ENCODE measurements at places on chromosomes 12 and 14.

DNA sequence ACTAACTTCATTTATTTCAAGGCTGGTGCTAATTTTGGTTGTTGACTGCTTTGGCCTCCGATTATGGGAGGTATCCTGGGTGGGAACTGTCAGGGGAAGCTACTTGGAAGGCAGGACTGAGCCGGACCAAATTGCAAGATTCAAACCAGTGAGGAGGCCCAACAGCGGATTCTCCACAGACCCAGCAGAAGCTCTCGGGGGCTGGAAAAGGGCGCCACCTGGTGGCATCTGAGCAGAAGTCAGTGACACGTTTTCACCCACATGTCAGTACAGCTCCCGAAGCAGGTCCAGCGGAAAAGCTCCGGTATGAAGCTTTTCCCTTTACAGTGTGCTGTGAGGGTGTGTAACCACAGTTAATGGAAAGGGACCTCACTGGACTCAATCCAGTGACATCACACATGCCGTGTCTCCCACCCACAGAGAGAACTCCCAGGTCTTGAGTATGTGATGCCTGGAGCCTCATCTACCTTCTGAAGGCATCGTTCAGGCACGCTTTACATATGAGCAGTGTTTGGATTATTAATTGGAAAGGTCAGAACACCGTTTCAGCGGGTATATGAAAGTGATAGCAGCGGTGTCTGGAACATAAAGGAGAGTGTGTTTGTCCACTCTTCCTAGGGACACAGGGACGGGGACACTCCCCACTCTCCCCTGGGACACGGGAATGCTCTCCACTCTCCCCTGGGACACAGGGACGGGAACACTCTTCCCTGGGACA, 3.6 kb upstream of the P2RX2 start:
- peak; percentile 65 for DNase-seq

- DNase-seq = no peak
Observed at GRCh38 chr12:118187751-118188435, 52.0 kb downstream of the PEBP1 start.

DNA sequence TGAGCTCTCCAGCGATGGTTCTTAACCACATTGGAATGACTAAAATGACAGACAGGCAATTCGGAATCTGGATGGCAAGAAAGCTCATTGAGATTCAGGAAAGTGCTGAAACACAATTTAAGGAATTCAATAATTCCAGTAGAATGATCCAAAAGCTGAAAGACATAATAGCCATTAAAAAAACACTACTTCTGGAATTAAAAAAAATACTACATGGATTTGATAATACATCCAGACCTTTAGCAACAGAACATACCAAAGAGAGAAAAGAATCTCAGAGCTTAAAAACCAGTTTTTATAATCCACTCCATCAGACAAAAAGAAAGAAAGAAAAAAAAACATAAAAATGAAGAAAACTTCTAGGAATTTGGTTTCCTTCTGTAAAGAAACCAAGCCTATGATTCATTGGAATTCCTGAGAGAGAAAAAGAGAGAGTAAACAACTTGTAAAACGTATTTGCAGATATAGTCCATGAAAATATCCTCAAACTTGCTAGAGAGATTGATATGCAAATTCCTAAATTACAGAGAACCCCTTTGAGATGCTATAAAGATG, 52.8 kb downstream of the SLCO1B1 start:
- no peak for DNase-seq

GRCh38 chr12:3354586-3354985, 136.4 kb upstream of the PRMT8 start:
- DNase-seq = no peak

DNA sequence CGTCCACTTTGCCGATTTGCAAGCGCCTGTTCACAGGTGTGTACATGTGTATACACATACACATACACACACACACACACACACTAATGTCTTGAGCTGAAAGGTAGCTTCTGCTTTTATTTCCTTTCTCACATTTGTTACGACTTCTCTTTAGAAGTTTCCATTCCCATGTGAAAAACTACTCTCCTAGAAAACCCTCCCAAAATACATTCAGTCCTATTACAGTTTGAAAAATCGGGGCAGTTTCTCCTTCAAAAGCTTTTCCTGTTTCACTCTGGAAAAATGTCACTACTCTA, 3.9 kb downstream of the BLTP3B start:
- no peak for DNase-seq

DNA sequence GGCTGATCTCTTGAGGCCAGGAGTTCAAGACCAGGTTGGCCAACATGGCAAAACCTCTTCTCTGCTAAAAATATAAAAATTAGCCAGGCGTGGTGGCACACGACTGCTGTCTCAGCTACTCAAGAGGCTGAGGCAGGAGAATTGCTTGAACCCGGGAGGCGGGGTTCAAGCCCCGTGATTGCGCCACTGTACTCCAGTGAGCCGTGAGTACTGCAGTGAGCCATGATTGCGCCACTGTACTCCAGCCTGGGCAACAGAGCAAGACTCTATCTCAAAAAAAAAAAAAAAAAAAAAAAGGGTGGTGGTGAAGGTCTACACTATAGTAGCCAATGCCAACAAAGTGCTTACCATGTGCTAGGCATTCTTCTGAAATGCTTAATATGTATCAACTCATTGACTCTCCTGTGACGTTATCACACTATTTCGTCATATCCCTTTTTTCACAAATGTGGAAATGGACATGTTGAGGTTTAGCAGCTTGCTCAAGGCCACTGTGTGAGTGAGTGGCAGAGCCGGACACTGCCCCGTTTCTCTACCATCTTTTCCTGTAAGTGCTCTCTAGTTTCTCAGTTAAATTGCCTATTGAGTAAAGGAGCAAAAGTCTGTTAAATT, 59.6 kb downstream of the GNS start:
- DNase-seq = no peak

DNA sequence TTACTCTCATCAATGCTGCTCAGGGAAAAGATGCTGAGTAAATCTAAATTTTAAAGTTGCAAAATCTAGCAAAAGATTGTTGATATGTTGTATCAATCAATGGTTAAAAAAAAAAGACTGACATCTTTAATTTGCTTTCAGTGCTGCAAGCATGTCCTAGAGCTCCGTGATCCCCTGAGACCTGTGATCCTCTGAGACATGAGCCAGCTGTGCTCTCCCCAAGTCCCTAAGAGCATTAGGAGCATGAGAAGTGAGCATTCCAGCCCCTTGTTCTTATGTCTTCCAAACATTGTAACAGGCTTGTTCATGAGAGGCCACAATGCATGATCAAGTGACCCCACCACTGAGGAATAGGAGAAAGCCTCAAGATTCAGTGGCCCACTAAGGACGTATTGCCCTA, 116.6 kb downstream of the DAD1 start:
- DNase-seq = peak; percentile 36

DNA sequence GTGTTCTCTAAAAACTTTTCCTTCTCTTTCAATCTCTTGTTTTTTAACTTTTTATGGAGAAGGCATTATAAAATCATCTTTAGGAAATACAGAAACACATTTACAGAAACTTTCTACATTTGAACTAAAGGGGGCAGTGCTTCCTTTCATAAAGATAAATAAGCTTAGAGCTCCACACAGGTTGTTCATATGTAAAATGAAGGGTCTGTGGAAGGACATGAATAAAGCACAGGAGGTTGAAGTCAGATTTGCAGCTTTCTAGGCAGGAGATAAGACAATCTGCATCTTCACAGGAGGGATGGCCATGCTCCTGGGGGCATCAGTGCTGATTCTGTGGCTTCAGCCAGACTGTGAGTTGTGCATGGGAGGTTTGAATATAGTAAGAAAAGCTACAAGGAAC, 426.0 kb downstream of the DAD1 start:
- no peak for DNase-seq

- no peak for DNase-seq
Observed at GRCh38 chr14:96710060-96710666, 87.0 kb upstream of the VRK1 start.

- peak; percentile 100 for DNase-seq
Observed at GRCh38 chr12:6778574-6779550, 6.5 kb downstream of the LAG3 start.

GRCh38 chr12:93167841-93168492, 209.8 kb upstream of the NUDT4 start:
- no peak for DNase-seq

DNA sequence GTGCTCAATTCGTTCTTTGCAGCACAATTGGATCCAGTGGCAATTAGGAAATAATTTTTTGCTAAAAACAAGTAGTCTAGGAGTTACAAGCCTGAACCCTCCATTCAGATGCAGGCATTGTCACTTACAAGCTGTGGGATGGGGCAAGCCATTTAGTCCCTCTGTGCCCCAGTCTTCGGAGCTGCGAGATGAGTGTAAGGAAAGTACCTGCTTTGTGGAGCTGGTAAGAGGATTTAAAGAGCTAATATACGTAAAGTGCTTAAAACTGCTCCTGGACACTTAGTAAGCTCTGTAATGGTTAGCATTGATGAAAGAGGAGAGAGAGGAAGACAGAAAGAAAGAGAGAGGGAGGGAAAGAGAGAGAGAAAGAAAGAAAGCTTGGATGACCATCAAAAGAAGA, 112.5 kb downstream of the LGMN start:
- DNase-seq = no peak

DNA sequence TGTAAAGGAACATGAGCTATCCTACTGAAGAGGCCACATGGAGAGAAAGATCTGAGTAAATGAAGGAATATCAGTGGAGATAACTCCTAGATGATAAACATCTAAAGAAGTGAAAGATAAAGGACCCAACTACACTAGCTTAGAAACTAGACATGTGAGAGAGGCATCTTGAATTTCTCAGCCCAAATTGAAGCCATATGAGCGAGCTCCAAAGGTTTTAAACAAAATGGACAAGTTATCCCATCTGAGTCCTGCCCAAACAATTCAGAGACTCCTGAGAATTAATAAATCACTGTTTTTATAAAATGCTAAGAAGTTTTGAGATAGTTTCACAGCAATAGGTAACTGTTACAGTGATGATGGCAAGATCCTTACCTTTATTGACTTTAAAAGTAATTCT, 438.9 kb downstream of the NAV3 start:
- no peak for DNase-seq

GRCh38 chr12:103880299-103881142, 39.5 kb upstream of the NT5DC3 start:
- no peak for DNase-seq

DNA sequence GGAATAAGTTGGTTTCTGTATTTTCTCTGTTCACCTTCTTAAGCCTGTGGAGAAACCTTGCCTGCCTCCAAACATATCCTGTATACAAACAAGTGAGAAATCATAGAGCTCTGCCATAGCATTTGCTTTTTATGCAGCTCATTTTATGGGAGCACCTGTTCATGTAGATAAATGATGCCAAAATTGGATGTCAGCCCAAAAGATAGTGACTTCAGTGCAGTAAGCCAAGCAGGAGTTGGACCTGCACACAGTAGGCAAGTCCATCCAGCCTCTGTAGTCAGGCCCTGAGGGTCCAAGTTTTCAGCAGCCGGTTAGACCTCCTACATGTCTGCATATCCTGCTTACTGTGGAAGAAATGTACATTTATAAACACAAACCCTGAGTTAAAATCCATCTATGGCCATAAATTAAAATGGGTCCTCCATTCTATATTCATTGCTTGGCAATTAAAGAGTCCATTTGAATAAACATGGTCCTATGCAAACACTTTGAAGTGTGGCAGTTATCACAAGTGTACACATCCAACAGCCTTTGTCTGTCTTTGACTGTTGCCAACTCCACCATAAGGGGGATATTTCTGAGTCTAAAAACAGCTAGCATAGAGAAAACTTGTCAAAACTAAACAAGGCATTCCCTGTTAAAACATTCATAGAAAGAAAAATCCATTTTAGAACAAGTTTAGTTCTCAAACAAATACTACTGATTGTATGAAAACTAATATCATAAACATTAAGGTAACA, 847.8 kb downstream of the RPS29 start:
- no peak for DNase-seq

DNA sequence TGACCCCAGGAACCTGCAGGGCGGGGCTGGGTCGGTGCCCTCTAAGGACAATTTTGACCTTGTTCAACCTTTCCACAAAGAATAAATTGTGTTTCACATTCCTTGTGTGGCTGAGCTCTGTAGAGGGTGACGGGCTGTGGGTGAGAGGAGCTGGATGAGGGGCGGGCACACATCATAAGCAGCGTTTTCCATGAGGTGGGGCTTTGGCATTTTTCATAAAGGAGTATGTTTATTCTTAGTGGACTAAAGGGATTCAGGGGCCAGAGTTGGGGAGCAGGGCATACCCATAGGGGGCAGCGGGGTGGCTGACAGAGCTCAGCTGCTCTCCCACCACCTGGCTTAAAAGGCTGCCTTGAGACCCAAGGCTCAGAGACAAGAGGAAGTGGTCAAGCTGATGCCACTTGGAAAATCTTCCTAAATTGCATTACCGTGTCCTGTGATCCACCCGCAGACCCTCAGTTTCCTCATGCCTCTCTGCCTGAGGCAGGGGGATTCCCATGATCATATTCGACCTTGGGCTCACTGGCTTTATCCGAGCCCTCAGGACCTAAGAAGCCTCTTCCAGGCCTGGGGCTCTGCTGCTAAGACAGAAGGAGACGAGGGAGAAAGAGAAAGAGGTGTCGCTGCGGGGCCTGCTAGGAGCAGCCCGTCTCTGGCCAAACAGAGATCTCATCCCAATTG, 11.4 kb downstream of the MMP14 start:
- no peak for DNase-seq

DNA sequence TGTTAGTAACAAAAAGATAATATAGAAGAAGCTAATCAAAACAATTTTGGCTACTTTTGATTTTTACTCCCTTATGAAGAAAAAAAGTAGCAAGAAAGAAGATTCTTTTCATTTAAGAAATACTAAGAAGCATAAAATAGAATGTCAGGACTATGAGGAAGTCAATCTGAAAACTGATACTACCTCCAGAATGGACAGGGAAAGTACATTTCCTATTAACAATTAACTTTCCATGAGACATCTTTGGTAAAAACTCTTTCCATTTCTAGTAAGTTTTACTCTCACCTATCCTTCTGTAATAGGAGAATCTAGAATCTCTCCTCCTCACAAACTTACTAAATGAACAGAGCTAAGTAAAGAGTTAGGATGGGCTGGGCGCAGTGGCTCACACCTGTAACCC, 51.3 kb upstream of the NPFF start:
- no peak for DNase-seq

- no peak for DNase-seq
Observed at GRCh38 chr14:72625689-72626088, 268.2 kb downstream of the DPF3 start.

DNA sequence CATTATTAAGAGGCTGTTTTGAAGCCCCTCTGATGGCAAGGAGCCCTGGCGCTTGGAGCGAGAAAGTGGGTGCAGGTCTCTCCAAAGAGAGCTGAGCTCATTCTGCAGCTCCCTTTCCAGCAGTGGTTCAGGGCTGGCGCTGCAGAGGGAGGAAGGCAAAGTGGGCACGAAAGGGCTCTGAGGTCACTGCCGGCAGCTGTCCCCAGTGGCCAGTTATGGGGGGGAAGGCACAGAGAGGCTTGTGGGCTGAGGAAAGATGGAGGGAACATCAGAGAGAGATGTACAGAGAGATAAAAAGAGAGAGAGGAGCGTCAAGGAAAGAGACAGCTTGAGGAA, 75.2 kb upstream of the TBX5 start:
- no peak for DNase-seq

- no peak for DNase-seq
Observed at GRCh38 chr14:80077262-80077661, 134.0 kb downstream of the DIO2 start.
